ENCODE measurements at places on chromosomes 4 and X.
A peak's percentile ranks its signal among the peaks of the same experiment; 100 is the strongest.

GRCh38 chrX:17403972-17404371, 29.0 kb downstream of the NHS start:
- DNase-seq = no peak

DNA sequence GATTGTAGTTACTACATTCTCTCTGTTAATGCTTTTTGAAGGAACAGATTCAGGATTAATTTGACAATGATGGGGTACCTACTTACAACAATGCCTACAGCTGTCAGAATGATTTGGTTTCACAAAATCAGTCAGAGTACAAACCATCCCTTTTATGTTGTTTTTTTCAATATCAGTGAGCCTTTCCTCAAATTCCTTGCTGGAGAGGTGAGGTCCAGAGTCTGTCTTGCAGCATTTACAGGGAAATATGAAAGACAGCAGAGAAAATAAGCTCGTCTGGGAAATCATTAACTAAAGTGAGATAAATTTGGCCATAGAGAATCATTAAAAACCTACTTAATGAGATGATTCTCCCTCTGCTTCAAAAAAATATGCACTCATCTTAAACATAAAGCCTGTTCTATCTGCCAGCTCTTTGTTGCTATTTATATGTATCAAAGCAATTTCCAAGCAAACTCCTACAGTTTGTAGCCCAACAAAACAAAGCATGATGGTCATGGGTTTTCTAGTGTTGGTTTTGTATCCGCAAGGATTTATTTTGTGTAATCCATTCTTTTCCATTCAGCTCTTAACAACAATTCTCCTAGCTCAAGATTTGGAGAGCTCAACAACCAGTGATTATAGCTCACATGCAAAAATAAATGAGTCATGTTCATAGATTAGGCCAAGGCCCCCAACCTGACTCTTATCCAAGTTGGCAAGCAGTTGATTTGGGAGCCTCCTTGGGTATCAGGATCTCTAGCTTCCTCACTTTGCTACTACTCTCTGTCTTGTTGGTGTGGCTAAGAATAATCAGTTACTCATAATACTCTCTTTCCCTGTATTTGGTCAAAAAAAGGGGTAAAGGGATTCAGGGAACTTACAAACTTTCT, 222.6 kb downstream of the ENOX2 start:
- DNase-seq = no peak

DNA sequence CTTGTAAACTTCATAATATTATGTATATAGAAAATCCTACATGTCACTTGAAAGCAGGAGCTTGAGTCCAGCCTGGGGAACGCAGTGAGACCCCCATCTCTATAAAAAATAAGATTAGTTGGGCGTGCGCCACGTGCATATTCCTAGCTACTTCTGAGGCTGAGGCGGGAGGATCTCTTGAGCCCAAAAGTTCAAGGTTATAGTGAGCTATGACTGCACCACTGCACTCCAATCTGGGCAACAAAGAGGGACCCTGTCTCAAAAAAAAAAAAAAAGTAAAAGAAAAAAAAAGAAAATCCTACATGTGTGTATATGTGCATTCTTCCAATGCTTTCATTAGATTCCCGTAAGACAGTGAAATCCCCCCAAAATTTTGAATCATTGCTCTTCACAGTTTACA, 1.7 kb downstream of the SEC31A start:
- DNase-seq = no peak

DNA sequence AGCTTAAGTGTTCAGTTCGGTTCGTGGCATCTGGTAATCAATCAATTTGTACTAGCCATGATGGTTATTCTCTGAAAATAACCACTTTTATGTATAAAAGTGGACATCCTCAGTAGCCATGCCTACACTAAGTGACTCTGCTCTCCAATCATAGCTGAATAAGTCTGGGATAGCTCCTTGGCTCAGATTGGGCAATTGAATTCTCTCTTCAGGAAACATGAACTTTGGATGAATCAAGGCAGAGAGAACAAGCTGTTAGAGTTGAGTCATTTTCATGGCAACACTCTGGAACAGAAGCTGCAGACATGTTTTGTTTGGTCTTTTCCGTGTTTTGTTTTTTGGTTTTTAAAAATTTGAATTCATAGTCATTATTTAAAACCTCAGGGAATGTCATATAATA, 66.8 kb upstream of the TMEM164 start:
- DNase-seq = no peak

DNA sequence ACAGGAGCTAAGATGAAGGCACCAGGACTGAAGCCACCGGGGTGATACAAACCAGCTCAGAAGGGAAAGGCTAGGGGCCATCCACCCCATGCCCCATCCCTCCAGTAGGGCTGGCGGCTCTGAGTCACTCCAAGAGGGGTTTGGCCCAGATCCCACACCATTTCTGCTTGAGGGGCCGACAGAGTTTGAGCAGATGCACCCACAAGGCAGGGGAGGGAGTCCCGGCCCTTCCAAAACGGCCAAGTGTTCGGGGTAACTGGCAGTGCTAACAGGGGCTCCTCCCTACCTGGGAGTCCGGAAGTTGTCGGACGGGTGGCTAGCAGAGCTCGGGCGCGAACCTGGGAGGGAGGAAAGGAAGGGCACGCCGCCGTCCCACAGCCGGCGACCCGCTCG, 412 bp downstream of the SLC10A3 start:
- DNase-seq = peak; percentile 41

GRCh38 chr4:79300280-79300679, 25.6 kb downstream of the NAA11 start:
- DNase-seq = no peak

DNA sequence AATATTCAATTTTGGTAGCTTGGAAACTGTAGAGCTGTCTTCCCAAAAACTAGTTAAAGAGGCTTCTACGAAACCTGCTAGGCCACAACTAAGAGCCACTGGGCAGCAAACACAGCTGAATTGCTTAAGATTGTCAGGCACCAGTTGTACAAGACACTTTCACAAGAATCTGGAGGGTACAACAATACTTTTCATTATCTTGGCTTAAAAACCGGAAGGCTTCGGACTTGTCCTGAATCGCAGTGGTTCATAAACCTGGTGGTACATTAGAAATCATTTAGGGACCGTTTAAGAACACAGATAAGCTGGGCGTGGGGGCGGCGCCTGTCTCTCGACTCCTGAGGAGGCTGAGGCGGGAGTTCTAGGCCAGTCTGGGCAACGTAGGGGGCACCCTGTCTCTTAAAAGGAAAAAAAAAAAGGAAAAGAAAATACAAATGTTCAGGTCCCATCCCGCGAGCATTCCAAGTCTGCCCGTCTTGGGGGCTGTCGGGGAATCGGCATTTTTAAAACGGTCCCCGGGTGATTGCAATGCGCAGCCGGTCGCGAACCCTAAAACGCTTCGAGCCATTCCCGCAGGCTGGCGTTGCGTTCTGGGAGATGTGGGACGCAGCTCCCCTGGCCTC, 763 bp downstream of the PYURF start:
- DNase-seq = no peak

GRCh38 chr4:170652571-170652970, 562.8 kb upstream of the AADAT start:
- DNase-seq = no peak

DNA sequence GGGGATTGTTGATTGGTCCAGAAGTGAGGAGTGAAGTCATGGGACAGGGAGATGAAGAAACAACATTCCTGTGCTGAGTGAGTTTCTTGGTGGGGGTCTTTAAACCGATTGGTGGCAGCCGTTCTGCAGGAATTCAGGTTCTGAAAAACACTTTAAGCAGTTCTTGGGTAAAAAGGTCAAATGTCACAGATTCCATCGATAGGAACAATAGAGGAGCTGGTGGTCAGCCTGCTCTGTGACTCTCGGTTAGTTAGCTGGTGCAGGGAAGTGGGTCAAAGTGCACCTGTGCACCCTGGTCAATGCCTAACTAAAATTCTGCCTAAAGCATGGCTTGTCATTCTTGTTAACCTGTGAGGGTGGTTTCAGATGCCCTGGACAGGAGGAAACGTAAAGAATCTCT, 34.6 kb upstream of the MGST2 start:
- no peak for DNase-seq

DNA sequence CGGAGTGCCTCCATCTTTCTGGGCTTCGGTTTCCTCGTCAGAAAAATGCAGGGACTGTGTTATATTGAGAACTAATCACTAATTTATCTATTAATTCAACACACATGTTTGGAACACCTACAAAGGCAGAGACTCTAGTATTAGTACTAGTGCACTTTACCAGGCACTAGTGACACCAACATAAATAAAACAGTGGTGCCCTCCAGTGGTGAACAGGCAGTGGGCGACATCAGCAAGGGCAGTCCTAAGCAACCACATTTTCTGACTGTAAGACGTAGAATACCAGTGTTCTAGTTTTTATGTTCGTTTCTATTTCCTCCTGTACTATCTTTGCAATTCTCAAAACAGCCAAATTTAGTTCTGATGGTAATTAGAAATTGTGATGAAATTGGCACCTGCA, 69.1 kb upstream of the UCP1 start:
- DNase-seq = no peak

- no peak for DNase-seq
Observed at GRCh38 chr4:13126976-13127910, 356.9 kb downstream of the RAB28 start.

DNA sequence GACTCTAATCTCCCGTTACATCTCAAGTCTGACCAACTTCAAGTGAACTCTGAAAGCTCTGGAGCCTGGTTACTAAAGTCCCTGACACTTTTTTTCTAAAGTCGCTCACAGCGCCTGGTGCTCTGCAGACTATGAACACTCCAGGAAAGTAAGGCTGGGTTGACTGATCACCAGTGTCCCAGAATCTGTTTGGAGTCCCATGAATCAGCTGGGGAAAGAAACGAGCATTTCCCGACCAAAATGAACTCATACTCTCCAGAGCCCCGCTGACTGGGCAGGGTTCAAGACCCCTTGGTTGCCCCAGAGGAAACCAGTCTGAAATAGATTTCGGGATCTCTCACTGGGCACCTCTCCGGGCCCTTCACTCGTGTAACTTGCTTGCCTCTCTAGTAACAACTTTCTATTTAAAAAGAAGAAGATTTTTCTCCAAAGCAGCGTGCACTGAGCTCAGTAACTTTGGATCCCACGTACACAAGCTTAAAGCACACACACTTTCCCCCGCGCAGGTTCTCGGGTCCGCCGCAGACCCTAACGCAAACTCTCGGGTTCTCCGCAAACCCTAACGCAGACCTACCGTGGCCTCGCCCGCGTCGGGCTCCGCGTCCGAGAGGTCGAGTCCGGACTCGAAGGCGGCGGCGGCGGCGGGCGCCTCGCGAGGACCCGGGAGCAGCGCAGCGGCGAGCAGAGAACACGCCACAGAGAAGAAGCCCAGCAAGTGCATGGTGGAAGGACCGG, 964 bp downstream of the VEGFC start:
- DNase-seq = no peak

DNA sequence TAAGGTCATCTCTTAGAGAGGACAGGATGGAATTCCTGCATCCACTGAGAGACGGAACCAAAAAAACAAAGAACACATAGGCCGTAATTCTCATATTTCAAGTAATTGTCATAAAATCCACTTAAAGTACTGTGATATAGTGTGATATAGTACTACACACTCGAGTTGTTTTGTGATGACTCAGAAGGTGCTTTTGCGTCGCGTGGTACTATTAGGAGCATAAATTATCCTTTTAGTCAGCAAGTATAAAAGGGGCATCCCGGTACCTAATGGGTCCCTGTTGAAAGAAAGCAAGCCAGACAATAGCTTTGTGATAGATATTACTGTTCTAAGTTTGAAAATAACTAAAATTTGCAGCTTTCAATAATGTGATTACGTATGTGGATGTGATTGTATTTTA, 55.3 kb downstream of the GPR143 start:
- DNase-seq = no peak

- no peak for DNase-seq
Observed at GRCh38 chr4:174305961-174306360, 22.2 kb downstream of the CEP44 start.

- no peak for DNase-seq
Observed at GRCh38 chrX:10884246-10884645, 226.9 kb upstream of the HCCS start.

DNA sequence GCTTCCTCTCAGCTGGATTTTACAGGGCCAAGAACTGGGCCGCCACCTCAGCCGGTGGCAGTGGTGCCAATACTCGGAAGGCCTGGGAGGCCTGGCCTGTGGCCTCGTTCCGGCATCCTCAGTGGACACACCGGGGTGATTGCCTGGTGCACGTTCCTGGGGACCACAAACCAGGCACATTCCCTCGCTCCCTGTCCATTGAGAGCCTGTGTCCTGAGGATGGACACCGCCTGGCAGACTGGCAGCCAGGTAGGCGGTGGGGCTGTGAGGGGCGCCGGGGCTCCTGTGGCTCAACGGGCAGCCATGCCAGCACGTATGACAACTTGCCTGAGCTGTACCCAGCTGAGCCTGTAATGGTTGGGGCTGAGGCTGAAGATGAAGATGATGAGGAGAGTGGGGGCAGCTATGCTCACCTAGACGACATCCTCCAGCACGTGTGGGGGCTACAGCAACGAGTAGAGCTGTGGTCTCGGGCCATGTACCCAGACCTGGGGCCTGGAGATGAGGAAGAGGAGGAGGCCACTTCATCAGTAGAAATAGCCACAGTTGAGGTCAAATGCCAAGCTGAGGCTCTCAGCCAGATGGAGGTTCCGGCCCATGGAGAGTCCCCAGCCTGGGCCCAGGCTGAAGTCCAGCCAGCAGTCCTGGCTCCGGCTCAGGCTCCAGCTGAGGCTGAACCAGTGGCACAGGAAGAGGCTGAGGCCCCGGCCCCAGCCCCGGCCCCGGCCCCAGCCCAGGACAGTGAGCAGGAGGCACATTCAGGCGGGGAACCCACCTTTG, 70.4 kb downstream of the STARD8 start:
- no peak for DNase-seq

All from stimulated activated naive CD4-positive, alpha-beta T cell (primary cell).